ENCODE measurements at places on chromosomes 4 and X.

DNA sequence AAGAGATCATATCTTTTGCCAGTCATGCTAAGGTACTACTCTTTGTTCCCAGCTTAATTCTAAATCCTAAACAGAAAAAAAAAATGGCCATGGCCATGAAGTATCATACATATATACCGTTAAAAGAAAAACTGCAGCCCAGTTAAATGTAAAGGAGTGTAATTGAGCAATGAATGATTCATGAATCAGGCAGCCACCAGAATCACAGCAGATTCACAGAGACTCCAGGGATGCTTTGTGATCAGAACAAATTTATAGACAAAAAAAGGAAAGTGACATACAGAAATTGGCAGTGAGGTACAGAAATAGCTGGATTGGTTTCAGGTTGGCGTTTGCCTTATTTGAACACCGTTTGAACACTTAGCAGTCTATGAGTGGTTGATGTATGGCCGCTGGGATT lies 42.1 kb upstream of the PDGFC start:
- no peak for DNase-seq

DNA sequence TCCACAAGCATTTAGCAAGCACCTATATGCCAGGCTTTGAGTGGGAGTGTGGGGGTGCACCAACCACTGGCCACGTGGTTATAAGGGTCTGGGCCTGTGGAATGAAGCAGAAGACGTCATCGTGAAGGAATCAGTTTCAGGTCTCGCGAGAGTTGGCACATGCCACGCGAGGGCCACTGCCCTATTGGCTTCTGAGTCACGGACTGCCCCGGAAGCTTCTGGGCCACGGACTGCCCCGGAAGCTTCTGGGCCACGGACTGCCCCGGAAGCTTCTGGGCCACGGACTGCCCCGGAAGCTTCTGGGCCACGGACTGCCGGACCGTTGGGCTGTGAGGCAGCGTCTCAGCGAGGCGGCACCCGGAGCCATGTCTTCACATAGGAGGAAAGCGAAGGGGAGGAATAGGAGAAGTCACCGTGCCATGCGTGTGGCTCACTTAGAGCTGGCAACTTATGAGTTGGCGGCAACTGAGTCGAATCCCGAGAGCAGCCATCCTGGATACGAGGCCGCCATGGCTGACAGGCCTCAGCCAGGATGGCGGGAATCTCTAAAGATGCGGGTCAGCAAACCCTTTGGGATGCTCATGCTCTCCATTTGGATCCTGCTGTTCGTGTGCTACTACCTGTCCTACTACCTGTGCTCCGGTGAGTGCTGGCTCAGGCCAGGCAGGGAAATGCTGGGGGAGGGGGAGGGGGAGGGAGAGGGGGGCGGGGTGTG lies at the start of gene FMR1NB:
Gene FMR1NB, plus strand, starts transcription at position 300 of the 715 bp plus-strand sequence. Its CDS starts 66 bp downstream, at position 366.
- DNase-seq: no peak

- no peak for DNase-seq
Observed at GRCh38 chr4:53732661-53733060, 141.4 kb upstream of the LNX1 start.

DNA sequence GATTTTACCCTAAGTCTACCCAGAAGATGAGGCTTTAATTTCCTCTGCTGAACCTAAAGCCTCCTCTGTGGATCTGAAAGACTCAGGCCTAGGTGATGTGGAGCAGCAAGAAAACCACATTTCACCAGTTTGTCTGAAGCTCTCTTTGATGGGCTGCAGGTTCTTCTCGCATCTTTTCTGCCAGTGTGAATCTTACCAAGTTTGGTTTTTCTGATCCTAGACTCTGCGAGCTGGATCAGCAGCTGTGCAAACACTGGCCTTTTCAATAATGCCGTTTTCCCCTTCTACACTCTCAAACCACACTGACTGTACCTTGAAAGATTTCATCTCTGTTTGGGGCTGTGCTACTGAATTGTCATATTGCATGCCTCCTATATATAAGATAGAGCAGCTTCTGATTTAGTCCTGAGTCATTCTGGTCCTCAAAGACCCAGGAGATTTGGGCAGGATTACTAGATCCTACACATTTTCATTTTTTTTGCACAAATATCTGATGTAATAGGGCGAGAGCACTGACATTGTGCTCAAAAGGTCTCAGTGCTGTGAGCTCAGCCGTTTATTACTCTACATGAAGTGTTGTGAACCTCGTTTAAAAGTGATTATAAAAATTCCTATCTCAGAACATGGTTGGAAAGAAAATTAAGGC lies 133.6 kb upstream of the FAM9C start:
- no peak for DNase-seq

- no peak for DNase-seq
Observed at GRCh38 chrX:40096395-40097091, 1.2 kb downstream of the BCOR start.

GRCh38 chr4:56662782-56663468 lies 18.2 kb downstream of the HOPX start:
- DNase-seq: no peak

- DNase-seq: no peak
Observed at GRCh38 chr4:140071806-140072205, 82.2 kb downstream of the MAML3 start.

DNA sequence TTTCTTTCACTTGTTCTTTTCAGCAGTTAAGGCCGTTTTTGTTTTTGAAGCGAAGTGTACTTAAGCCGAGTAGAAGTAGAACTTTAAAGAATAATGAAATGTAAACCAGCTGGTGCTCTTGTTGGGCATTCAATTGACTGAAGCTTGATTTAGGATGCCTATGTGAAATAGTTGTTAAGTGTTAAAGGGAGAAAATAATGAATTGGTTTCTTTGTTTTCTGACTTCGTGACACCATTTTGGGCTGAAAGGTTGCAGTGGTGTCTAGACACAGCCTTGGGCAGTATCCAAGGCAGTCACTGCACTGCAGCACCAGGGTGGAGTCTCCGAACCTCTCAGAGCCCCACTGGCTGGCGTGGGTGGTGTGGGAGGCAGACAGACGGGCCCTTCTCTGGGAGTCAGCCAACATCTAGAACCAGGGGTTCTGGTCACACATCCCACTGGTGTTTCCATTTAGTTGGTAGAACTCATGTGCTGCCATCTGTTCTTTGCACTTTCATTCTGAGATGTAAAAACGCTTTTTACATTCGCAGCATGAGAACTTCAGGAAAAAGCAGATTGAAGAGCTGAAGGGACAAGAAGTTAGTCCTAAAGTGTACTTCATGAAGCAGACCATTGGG lies 3.5 kb downstream of the UCHL1 start:
- no peak for DNase-seq

DNA sequence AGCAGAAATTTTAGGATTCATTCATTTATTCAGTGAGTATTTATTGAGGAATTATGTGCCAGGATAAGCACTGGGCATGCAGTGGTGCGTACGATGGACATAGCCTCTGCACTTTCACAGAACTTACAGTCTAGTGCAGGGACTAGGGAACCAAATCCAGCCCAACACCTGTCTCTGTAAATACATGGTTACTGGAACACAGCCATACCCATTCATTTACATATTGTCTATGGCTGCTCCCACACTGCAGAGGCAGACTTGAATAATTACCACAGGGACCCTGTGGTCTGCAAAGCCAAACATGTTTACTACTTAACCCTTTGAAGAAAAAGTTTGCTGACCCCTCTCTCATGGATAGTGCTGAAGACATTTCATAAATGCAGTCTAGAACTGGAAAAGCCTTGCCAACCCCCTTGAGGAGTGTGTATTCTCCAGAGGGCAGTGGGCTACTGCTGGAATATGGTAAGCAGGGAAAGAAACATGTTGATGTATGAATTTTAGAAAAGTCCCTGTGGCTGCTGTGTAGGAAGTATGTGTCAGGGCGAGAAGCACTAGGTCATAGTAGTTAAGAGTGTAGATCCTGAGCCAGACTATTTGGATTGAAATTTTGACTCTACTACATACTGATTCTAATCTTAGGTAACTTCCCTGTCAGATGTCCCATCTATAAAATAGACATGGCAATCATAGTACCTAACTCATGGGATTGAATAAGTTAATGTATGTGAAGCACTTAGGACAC lies 75.5 kb downstream of the GALNT7 start:
- DNase-seq: no peak

- peak; percentile 41 for DNase-seq
Observed at GRCh38 chr4:127732623-127733328, 2.6 kb downstream of the SLC25A31 start.

GRCh38 chrX:23822397-23822796 lies 39.4 kb downstream of the SAT1 start:
- no peak for DNase-seq

GRCh38 chr4:1959104-1959384 lies 49.7 kb downstream of the NELFA start:
- no peak for DNase-seq

- DNase-seq: peak; percentile 29
Observed at GRCh38 chrX:18377796-18378195, 23.3 kb upstream of the SCML2 start.

DNA sequence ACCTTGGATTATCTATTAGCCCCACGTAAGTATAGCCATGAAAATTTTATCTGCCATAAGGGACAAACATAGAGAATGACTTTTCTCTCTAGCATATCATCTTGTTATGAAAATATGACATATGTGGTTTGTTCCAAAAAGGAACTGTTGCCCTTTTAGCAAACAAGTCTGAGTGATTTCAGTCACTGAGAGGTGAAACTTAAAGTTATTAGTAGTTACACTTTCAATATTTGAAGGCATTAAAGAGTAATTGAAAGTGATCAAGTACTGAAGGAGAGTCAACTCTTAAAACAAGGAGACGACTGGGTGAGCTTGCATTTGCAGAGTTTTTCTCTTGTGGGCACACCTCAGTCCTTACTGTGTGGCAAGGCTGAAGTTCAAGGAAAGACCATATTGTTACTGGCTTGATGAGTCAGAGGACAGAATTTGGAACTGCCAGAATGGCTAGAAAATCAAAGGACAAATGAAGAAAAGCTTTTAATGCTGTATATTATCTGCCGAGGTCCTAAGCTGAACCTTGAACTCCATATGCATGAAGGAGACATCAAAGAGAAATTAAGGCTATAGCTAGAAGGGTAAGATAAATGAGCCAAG lies 205.1 kb upstream of the EMCN start:
- no peak for DNase-seq

DNA sequence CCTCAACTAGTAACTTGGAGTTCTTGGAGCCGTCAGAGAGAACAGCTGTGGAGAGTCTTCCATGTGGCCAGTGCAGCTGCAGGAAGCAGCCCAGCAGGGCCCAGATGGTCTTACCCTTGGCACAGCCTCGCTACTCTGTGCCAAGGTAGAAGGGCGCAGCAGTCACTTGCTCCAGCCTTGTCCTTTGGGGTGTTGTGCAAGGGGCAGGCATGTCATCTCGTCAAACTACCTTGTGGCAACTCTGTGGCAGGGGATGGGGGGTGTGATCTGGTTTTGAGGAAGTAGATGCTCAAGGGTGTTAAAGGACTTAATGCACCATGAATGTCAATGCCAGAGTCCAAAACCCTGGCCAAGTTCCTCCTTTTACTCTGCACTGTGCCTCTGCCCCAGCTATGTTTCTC lies 34.2 kb upstream of the TBC1D14 start:
- no peak for DNase-seq

DNA sequence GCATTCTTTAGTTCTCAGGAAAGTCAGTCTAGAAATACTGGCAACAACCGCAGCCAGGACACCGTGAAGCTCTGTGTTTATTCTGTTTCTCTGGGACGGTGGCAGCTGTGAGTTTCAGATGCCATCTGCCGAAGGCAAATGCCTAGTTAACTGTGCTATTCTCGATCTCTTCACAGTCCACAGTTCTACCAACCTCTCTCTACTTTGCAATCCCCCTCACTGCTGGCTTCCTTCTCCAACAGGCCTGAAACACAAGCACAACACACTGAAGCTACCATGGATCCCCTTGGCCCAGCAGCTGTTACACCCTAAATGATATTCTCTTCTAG lies 118.8 kb downstream of the ZNF827 start:
- no peak for DNase-seq

- peak; percentile 78 for DNase-seq
Observed at GRCh38 chrX:989959-990510, 222.4 kb downstream of the CRLF2 start.

DNA sequence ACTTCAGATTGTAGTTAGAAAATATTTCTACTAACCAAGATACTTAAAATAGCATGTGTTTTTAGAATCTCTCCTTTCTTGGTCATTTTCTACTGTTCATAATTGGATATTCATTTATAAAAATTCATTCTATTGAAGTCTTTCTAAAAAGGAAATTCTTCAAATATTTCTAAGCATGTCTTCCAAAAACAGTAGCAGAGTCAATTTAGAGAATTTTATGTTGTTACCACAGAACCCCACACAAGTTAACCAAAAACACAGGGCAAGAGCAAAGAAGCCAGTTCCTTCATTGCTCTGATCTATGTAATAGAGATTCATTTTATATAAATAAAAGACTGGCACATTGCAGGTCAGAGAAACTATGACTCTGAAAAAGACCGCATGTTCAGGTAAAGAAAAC lies 345.1 kb upstream of the PITX2 start:
- no peak for DNase-seq

GRCh38 chr4:74738464-74739143 lies 55.7 kb downstream of the BTC start:
- no peak for DNase-seq

DNA sequence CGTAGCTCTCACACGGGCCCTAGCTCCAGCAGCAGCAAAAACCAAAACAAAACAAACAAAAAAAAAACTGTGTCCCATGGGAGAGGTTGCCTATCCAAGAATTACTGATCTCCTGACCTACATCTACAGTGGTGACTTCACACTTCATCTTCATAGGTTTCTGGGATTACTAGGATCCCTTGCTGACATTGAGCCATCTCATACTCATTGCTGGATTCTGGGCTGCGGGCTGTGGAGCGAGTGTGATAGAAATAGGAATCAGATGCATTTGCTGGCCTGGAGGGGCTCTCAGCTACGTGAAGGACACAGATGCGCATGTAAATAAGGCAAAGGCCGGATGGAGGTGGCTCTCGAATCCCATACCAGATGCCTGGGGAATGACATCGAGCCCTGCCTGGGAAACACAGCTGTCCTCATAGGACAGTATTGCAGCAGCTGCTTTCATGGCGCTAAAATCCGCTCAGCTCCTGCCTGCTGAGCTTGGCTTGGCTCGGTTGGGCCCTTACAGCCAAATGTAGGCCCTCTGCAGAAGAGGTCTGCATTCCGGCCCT lies 41.7 kb downstream of the CNGA2 start:
- no peak for DNase-seq

DNA sequence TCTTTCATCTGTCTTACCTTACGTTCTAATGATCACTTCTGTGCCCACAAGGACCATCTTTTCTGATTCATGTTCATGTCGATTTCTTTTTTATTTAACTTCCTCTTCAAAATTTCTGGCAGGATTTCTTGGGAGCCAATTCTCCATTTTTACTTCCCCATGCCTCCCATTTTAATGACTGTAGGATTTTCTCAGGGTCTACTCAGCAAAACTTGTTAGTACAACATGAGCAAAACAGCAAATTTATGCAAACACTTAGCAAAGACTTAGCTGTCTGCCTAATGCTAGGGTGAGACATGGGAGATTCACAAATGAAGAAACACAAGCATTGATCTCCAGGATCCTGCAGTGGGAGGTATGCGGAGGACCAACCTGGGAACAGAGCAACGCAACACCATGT lies 5.5 kb downstream of the CD38 start:
- DNase-seq: no peak

Measured in HCT116 (cell line).